Activated naive CD8-positive, alpha-beta T cell treated with anti-CD3 and anti-CD28 coated beads, Interleukin-2, amount 50 U/mL, for 24 hours (primary cell): ENCODE measurements at places on chromosomes 1 and 21.

DNA sequence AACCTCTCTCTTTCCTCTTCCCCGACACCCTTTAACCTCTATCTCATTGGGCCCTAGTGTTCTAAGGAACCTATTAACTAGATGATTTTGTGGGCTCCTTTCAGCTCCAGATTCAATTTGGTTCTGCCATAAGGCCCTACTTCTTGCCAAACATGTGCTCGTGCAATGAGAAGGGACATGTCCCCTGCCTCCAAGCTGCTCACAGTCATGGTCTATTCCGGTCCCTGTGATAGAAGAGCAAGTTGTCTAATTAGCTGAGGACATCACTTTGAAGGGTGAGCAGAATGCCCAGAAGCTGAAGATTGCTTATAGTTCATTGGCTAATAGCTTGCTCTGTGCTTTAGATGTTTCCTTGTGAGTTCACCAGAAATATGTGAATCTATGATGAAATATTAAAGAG is 76.2 kb downstream of the ZNF648 start:
- H3K4me1 ChIP-seq, result peaks cover 6% of the 10 kb centered on the region
- DNase-seq, result no peak
- no peaks in the 10 kb centered on the region for H3K36me3 ChIP-seq
- H3K27ac ChIP-seq, result no peak overlapping the region
- peaks cover 16% of the 10 kb centered on the region for H3K27me3 ChIP-seq

DNA sequence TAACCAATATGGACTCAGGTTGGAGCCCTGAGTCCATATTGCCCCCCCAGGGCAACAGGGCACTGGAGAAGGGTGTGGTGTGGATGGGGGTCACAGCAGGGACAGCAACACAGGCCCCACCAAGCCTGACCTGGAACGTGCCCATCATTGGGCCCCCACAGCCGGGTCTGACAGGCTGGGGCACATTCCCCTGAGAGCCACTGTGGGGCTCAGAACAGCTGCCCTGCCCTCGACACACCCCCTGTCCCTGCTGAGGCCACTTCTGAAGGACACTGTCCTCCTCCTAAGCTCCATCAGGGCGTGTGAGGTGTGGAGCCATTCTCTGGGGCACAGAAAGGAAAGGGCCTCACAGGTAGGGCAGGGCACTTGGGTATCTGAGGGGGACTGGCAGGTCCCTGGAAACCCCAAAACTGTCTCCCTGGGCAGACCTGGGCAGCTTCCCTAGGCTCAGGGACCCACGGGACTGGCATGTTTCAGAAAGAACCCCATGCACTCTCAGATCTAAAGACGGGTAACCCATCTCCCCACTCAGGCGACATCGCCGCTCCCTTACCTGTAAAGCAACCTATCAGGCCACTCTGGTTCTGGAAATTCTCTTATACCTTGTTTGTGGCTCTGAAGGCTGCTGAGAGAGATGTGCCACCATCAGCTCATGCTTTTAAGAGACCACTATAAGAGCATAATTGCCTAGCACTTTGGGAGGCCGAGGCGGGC is 95.5 kb downstream of the DMRTB1 start:
- H3K27ac ChIP-seq, result no peak overlapping the region
- peaks cover 5% of the 10 kb centered on the region for H3K27me3 ChIP-seq
- DNase-seq, result no peak
- no peaks in the 10 kb centered on the region for H3K36me3 ChIP-seq

- no peaks in the 10 kb centered on the region for H3K27me3 ChIP-seq
- no peak overlapping the region for H3K27ac ChIP-seq
- no peak for DNase-seq
- H3K4me1 ChIP-seq, result no peaks in the 10 kb centered on the region
- no peaks in the 10 kb centered on the region for H3K36me3 ChIP-seq
- H3K4me3 ChIP-seq, result no peak overlapping the region
Measured at GRCh38 chr21:17386498-17386897, 126.3 kb upstream of the CXADR start.

DNA sequence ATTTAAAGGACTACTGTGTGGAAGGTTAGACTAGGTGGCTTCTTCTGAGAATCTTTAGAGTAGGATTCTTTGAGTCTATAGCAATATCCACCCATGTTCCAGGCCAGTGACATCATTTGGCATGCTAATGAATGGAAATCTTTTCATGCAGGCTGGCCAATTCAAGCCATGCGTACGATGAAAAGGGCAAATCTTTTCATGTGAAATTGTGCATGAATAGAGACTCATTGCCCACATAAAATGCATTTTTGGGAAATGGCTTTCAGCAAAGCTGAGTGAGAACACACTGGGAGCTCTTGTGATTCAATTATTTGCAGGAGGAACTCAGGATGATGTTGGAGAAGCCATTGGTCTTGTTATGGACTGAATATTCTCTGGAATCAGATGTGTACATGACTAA is 324.9 kb upstream of the DAB1 start:
- H3K4me1 ChIP-seq, result no peaks in the 10 kb centered on the region
- H3K4me3 ChIP-seq, result no peak overlapping the region
- H3K27ac ChIP-seq, result no peak overlapping the region

DNA sequence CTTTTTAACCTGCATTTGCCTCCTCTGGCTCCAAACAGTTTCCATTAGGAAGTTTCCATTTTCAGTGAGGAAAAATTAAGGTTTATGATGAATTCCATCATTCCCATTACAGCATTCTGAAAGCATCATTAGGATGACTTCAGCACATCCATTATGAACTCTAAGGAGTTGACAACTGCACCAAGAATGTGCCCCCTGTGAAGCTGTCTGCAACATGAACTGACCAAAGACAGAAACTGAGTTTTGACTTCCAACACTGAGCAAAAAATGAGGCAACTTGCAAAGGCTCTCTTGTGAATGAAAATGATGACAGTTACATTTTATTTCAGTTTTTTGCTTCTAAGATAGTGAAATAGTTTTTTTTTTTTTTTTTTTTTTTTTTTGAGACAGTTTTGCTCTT is 18.3 kb upstream of the KCNE1 start:
- no peak for DNase-seq
- H3K27me3 ChIP-seq, result no peaks in the 10 kb centered on the region
- no peak overlapping the region for H3K27ac ChIP-seq

- H3K4me1 ChIP-seq, result peaks cover 19% of the 10 kb centered on the region
- H3K27ac ChIP-seq, result peak overlapping the region; percentile 12
- H3K36me3 ChIP-seq, result no peaks in the 10 kb centered on the region
- no peak for DNase-seq
- no peaks in the 10 kb centered on the region for H3K27me3 ChIP-seq
Measured at GRCh38 chr1:183967914-183968313, 69.6 kb downstream of the COLGALT2 start.

GRCh38 chr1:53669621-53670191 is 69.3 kb downstream of the GLIS1 start:
- DNase-seq, result no peak
- no peaks in the 10 kb centered on the region for H3K36me3 ChIP-seq
- H3K4me1 ChIP-seq, result no peaks in the 10 kb centered on the region

- peaks cover 2% of the 10 kb centered on the region for H3K36me3 ChIP-seq
- peaks cover 50% of the 10 kb centered on the region for H3K4me1 ChIP-seq
- peaks cover 86% of the 10 kb centered on the region for H3K27me3 ChIP-seq
- peak; percentile 38 for DNase-seq
Measured at GRCh38 chr1:156435545-156436140, 64.9 kb downstream of the MEF2D start.

DNA sequence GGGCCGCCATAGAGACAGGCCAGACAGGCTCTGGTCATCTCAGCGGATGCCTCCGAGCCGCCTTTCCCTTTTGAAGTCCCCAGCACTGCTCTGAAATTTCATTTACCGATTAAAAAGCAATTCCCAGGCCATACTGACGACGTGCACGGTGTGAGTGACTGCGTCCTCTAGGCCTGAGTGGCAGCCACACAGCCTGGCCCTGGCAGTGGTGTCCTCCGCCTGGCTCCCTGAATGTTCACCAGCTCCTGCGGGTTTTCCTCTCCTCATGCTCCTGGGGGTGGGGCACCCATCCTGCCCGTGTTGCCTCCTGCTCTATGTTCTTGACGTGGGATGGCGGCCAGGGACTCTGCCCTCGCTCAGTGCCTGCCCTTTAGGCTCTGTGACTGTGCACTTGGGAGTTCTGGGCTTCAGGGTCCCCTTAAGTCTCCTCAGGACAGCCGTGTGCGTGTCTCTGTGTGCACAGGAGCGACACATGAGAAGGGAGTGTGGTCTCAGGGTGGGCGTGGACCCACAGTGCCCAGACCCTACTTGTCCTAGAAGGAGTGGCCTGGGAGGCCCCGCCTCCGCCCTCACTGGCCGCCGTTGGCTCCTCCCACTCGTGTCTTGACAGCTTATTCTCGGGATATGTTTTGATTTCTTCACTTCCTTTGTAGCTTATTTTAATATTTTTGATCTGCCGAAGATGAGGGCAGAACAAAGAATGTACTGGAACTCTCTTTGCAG is 3.6 kb downstream of the SKI start:
- peaks cover 14% of the 10 kb centered on the region for H3K36me3 ChIP-seq
- H3K4me3 ChIP-seq, result peak overlapping the region; percentile 92
- no peaks in the 10 kb centered on the region for H3K27me3 ChIP-seq
- peak overlapping the region; percentile 92 for H3K27ac ChIP-seq
- DNase-seq, result peak; percentile 75
- peaks cover 62% of the 10 kb centered on the region for H3K4me1 ChIP-seq

DNA sequence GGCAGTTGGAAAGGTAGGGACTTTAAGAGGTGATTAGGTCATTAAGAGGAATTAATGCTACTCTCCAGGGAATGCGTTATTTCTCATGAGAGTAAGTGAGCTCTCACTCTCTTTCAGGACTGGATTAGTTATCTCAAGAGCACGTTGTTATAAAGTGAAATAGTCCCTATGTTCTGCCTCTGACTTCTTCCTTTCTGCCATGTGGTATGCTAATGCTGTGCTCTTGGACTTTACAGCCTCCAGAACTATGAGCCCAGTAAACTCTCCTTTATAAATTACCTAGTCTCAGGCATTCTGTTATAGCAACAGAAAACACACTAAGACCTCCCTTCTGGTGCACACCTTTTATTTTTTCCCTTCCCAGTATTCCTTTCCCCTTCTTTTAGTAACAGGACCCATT is 187.8 kb downstream of the NR5A2 start:
- H3K36me3 ChIP-seq, result no peaks in the 10 kb centered on the region
- no peaks in the 10 kb centered on the region for H3K27me3 ChIP-seq
- no peak overlapping the region for H3K4me3 ChIP-seq

DNA sequence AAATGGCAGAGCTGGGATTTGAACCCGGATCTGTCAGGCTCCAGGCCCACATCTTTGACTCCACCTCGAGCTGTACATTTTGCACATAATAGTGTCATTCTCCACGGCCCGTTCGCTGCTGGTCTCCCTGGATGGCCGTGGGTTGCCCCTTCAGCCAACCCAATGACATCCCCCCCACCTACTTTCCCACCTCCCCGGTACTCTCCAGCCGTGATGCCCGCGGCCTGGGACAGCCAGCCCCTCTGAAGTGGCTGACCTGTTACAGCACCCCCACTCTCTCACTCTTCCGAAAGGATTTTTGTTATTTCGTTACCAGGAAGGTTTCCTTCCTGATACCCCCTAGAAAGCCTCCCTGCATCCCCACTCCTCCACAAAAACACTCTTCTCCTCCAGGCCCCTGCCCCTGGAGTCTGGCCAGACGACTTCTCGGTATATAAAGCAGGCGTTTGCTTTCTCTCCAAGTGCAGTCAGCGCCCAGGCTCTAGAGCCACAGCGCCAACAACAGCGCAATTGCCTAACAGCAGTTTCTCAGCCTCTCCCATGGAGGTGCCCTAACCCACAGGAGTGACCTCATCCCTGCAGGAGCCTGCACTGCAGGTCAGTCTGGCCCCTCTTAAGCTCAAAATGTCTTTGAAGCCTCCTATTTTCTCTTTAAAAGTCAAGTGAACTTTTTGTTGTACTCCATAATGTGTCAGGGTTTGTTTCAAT is 14.5 kb upstream of the GJB5 start:
- DNase-seq, result no peak
- no peaks in the 10 kb centered on the region for H3K36me3 ChIP-seq
- H3K4me3 ChIP-seq, result no peak overlapping the region
- no peaks in the 10 kb centered on the region for H3K4me1 ChIP-seq
- peaks cover 5% of the 10 kb centered on the region for H3K27me3 ChIP-seq

GRCh38 chr21:16588433-16588860 is 858.7 kb downstream of the USP25 start:
- no peak overlapping the region for H3K27ac ChIP-seq
- no peak overlapping the region for H3K4me3 ChIP-seq
- no peak for DNase-seq
- H3K36me3 ChIP-seq, result no peaks in the 10 kb centered on the region

GRCh38 chr1:228889289-228889688 is 154.0 kb downstream of the RHOU start:
- H3K4me3 ChIP-seq, result no peak overlapping the region
- H3K36me3 ChIP-seq, result no peaks in the 10 kb centered on the region
- no peak overlapping the region for H3K27ac ChIP-seq
- no peak for DNase-seq
- peaks cover 20% of the 10 kb centered on the region for H3K4me1 ChIP-seq
- no peaks in the 10 kb centered on the region for H3K27me3 ChIP-seq

DNA sequence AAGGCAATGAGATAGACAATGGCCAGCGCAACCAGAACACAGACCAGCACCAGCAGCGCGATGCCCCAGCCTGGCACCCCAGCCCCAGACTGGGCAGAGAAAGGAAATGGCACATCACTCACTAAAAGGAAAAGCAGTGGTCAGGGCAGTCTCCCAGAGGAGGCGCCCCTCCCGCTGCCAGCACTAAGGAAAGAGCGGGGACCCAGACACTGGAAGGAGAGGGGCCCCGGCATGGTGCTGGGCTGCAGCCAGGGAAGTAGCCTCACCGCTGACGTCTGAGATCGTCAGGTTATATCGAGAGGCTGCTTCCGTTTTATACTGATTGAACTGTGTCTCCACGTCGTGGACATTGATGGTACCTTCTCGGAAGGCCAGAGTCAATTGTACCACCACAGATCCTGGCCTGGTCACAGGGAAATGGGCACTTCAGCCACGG is 13.8 kb downstream of the TRIM46 start:
- H3K4me3 ChIP-seq, result no peak overlapping the region
- no peak for DNase-seq
- peaks cover 2% of the 10 kb centered on the region for H3K36me3 ChIP-seq
- H3K27ac ChIP-seq, result no peak overlapping the region
- no peaks in the 10 kb centered on the region for H3K27me3 ChIP-seq
- H3K4me1 ChIP-seq, result peaks cover 9% of the 10 kb centered on the region

- no peak overlapping the region for H3K27ac ChIP-seq
- H3K27me3 ChIP-seq, result no peaks in the 10 kb centered on the region
- no peak for DNase-seq
- no peaks in the 10 kb centered on the region for H3K4me1 ChIP-seq
Measured at GRCh38 chr1:87226341-87226760, 102.3 kb upstream of the LMO4 start.

DNA sequence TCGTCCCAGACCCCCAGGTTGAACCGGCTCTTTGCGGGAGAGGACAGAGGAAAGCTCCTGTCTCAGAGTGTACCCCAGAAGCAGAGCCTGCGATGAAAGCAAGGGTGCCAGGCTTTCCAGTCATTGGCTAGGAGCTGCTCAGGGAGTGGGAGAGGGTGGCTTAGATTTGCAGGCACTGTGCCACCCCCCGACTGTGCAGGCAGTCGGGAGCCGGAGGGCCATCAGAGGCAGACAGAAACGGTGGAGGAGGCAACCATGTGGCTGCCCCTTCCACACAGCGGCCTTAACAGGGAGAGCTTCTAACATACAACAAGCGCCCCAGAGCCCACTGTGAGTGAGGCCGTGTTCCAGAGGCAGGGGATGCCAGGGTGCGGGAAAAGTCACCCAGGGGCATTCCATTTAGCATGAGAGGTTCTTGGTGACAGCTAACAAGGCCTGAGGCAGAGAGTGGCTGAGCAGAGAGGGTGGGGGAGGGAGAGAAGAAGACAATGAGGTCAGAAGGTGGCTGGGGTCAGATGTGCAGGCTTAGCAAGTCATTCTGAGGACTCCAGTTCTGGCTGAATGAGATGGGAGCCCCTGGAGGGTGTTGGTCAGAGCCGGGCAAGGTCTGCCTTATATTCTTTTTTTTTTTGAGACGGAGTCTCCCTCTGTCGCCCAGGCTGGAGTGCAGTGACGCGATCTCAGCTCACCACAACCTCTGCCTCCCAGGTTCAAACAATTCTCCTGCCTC is 9.5 kb upstream of the C1orf167 start:
- no peak overlapping the region for H3K27ac ChIP-seq
- no peak overlapping the region for H3K4me3 ChIP-seq
- no peaks in the 10 kb centered on the region for H3K36me3 ChIP-seq
- DNase-seq, result no peak
